ENCODE measurements at places on chromosomes 13 and 19. TPM values are rescaled to one million over a fixed set of nuclear protein-coding genes. Genes with fewer than 3 reads are reported as not detected.

DNA sequence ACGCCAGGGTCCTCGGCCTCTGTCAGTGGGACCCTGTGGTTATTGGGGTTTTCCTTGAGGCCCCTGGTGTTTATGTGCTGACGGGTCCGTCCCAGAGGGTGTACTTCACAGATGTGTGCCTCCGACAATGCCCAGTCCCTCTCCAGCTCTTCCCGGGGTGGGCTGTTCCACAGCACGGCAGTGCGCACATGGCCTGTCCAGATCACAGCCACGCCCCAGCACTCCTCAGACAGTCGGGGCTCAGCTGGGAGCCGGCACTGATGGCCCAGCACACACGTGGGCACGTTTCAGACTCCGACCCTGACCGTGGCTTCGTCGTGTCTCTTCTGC lies 16.9 kb upstream of the F7 start:
- H3K27ac ChIP-seq, result no peak overlapping the region
- peaks cover 3% of the 10 kb centered on the region for H3K36me3 ChIP-seq
- no peaks in the 10 kb centered on the region for H3K4me1 ChIP-seq
- H3K4me3 ChIP-seq, result no peak overlapping the region
- no peak for DNase-seq

DNA sequence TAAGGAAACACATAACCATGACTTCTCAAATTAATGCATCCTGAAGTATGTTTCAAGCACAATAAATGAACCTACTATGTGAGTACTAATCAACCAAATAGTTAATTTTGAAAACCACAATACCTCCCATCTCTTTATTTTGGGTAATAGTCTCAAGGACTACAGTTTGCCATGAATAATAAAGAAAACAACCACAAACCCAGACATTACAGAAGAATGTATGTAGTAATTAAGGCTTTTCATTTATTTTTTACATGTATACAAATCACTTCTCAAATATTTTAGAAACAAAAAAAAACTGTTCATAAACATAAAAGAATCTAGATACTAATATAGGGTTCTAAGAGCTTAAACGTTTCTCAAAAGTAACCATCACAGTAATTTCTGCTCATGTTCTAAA lies 6.8 kb downstream of the KATNAL1 start:
- DNase-seq, result no peak
- no peak overlapping the region for H3K4me3 ChIP-seq
- no peaks in the 10 kb centered on the region for H3K27me3 ChIP-seq
- H3K27ac ChIP-seq, result no peak overlapping the region

DNA sequence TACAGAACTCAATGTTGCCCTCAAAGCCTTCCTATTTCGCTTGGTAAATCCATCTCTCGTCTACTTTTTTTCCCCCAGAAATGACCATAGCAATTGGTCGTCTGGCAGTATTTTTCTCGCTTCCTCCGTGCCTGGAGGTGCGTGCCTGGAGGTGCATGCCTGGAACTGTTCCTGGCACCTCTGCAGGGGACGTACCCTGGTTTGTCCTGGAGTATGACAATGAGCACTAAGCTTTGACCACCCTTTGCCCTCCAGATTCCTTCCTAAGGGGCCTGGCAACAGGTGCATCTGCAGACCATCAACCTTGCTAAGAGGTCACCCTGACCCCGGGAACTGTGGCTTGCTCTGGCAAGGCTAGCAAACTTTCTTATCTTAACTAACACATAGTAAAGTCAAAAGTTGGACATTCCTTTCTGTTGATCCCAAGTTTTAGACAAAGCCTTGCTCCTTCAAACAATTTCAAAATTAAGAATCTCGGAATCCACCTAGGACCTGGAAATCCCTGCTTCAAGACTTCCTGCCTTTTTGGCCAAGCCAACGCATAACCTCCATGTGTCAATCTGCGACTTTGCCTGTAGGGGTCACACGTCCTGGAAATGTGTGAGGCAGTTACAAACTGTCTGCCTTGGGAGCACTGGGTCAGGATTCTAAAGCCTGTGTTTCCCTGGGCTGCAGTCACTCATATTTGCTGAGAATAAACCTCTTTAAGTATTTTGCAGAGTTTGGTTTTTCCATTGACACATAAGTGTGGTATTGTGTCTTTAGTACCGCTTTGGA lies 28.8 kb upstream of the TUBGCP3 start:
- peaks cover 25% of the 10 kb centered on the region for H3K27me3 ChIP-seq
- peak; percentile 17 for DNase-seq
- no peaks in the 10 kb centered on the region for H3K4me1 ChIP-seq

The ATXN8OS gene
- not detected for total RNA-seq

The FXYD3 gene
- 1.1 TPM for total RNA-seq

The SLAIN1 gene
- total RNA-seq, result 40.7 TPM

The SCAMP4 gene
- 27.2 TPM for total RNA-seq

The SDHAF1 gene
- total RNA-seq, result 28.8 TPM

All from T-cell (primary cell).